Airway epithelial cell (primary cell): ENCODE measurements at places on chromosomes 3 and 15. TPM values are rescaled to one million over a fixed set of nuclear protein-coding genes. Genes with fewer than 3 reads are reported as not detected.

DPPA2 gene
- not detected in 2 replicates for total RNA-seq

LDHAL6B gene
- total RNA-seq, result not detected in 2 replicates

POTEB gene
- total RNA-seq, result not detected in 2 replicates

CIAO2A gene
- total RNA-seq, result 81.1 and 84.1 TPM in 2 replicates

ONECUT1 gene
- total RNA-seq, result not detected in 2 replicates

ZPLD1 gene
- total RNA-seq, result 0.28 and 0.56 TPM in 2 replicates

CADM2 gene
- total RNA-seq, result 0.14 and 5.0 TPM in 2 replicates

LRRN1 gene
- total RNA-seq, result 1.4 and 2.3 TPM in 2 replicates

AADACL2 gene
- total RNA-seq, result not detected in 2 replicates

ANKUB1 gene
- 1.7 and 2.0 TPM in 2 replicates for total RNA-seq

STARD9 gene
- total RNA-seq, result 0.51 and 1.3 TPM in 2 replicates

IRAK2 gene
- total RNA-seq, result 2.9 and 6.1 TPM in 2 replicates

MST1R gene
- total RNA-seq, result 13.3 and 19.9 TPM in 2 replicates

RAF1 gene
- 51.6 and 62.2 TPM in 2 replicates for total RNA-seq

TRIM59 gene
- total RNA-seq, result 8.2 and 18.8 TPM in 2 replicates

A4GNT gene
- total RNA-seq, result not detected in 2 replicates

TRH gene
- not detected in 2 replicates for total RNA-seq

SRPRB gene
- 27.7 and 40.0 TPM in 2 replicates for total RNA-seq

RAB5A gene
- total RNA-seq, result 31.6 and 62.3 TPM in 2 replicates

TMEM40 gene
- total RNA-seq, result 61.0 and 61.1 TPM in 2 replicates

ISL2 gene
- 0.14 TPM in 1 of 2 replicates, not detected in the other for total RNA-seq

AQP9 gene
- total RNA-seq, result 0.21 TPM in 1 of 2 replicates, not detected in the other

SEMA6D gene
- 0.14 and 0.49 TPM in 2 replicates for total RNA-seq

CYP8B1 gene
- total RNA-seq, result not detected in 2 replicates

DET1 gene
- total RNA-seq, result 1.4 and 3.8 TPM in 2 replicates

MAPKBP1 gene
- total RNA-seq, result 15.3 and 24.2 TPM in 2 replicates

LRRK1 gene
- 5.5 and 7.0 TPM in 2 replicates for total RNA-seq

DOCK3 gene
- total RNA-seq, result 0.42 and 0.49 TPM in 2 replicates

PPP1R14D gene
- total RNA-seq, result not detected in 2 replicates

FHIT gene
- 1.2 and 3.7 TPM in 2 replicates for total RNA-seq

VPS8 gene
- 15.4 and 17.4 TPM in 2 replicates for total RNA-seq

RUVBL1 gene
- total RNA-seq, result 93.7 and 109 TPM in 2 replicates

MYO5C gene
- total RNA-seq, result 12.7 and 21.0 TPM in 2 replicates

P3H2 gene
- total RNA-seq, result 5.3 and 5.4 TPM in 2 replicates

YEATS2 gene
- total RNA-seq, result 28.3 and 29.5 TPM in 2 replicates
